Activated CD4-positive, alpha-beta T cell treated with anti-CD3 and anti-CD28 coated beads, Interleukin-2, amount 50 U/mL, for 16 hours (primary cell): ENCODE measurements at places on chromosomes 6 and 20.
A peak's percentile ranks its signal among the peaks of the same experiment; 100 is the strongest.

DNA sequence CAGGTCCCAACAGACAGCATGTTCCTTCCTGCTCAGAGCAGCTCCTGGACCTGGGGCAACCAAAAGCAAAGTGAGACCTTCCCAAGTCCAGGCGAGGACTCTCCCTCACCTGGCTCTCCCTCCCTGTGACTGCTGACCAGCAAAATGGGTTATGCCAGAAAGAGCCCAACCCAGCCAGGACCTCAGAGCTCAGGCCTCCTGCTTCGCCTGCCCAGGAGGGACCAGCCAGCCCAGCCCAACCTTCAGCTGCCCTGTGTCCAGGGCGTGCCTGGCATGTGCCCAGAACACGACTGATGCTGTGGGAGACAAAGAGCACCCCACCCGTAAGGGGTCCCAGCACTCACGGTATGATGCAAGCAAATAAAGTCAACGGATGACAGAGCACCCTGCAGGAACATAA, 74.0 kb upstream of the CST7 start:
- DNase-seq = no peak

DNA sequence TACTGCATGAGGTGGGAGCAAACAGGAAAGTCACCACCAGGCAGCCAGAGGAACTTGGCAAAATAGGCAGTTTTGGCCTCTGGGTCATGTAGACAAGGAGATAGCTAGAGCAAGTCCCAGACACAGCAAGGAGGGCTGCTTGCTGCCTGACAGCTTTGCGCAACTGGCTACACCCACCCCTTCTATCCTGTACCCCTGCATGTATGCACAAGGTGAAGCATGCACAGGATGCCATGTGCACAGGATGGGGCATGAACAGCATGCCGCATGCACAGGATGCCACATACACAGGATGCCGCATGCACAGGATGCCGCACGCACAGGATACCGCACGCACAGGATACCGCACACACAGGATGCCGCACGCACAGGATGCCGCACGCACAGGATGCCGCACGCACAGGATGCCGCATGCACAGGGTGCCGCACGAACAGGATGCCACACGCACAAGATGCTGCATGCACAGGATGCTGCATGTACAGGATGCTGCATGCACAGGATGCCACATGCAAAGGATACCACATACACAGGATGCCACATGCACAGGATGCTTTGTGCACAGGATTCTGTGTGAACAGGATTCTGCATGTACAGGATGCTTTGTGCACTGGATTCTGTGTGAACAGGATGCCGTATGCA, 104.9 kb upstream of the IYD start:
- peak; percentile 52 for DNase-seq

DNA sequence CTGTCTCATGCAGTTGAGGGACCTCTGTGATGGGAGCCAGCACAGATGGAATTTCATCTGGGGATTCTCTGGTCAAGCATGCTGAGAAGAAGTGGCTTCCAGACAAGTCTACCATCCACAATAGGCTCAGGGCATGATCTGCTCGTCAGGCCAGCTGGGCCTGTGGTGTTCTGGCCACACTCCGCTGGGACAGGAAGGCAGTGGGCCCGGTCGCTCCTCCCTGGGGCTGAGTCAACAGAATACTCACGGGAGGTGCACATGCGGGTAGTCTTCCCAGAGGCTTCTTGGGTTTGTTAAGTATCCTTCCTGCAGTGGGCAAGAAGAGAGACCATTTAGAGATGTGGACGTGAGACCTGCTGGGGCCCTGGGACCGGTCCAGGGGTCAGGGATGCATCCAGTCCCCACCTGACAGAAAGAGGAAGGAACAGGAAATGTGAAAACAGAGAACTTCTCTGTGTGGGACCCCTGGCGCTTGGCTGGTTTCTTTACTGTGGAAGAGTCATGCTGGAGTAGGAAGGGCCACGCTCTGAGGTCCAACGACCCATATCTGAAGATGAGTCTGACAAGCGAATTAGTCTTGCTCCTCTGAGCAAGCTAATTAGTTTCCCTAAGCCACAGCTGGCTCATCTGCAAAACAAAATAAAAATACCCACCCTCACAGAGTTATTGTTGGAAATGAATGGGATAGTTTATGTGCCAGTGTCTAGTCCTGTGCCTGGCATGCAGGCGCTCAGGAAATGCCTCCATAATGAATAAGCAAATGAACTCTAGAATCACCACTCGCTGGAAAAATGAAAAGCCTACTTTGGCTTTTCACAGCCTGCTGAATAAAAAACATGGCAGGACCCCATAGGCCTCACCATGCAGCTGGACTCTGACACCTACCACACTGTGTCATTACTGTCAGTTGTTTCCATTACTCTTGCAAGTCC, 67.3 kb downstream of the TRAM2 start:
- no peak for DNase-seq

DNA sequence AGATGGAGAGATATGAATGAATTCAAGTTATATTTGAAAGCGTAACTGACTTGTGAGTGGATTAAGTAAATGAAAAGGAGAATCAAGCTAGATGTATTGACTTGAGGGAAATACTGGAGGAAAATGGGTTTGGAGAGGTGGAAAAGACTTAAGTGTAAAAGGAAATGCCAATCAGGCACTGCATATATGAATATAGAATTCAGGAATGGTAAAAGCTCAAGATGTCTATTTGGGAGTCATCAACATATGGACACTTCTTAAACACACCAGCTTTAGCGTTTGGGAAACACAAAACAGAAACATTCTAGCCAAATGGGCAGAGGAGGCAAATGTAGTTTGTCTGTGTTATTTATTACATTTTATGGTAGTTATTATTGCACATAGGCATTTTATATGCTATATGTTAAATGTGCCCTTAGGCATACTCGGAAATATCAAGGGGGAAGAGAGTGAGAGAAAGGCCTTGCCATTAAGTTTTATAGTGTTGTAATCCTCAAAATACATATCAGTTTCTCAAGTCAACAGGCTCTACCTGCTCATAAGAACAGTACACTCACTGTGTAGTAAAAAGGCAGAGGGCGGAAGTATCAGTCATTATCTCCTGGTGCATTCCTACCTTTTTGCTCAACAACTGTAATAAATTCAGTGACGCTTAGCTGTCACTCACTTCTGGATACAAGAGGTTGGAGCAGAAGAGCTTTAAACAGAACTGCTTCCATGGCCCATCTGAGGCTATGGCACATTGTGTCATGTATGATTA, 33.7 kb upstream of the ME1 start:
- no peak for DNase-seq

DNA sequence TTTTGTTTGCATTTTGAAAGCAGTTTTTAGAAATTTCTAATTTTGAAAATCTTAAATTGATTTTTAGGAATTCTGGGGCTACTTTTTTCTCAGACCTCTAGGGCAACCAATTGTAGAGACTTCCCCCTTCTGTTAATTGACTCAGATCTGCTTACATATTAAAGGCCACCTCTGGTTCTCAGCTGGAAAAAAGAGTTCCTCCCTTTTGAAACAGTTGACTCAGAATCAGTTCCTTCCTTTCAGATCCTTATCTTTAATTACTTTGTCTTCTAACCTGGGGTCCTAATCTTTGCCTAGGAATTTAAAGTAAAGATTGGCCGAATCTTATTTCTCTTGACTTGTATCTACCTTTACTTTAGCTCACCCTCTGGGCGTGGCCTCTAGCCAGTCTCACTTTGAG, 146.8 kb downstream of the LAMA2 start:
- no peak for DNase-seq

- DNase-seq = no peak
These were observed 11.2 kb upstream of the TTK start for GRCh38 chr6:79993012-79993910.

GRCh38 chr20:22924949-22925612, 110.0 kb upstream of the SSTR4 start:
- no peak for DNase-seq

- no peak for DNase-seq
These were observed 56.1 kb upstream of the CCN6 start for GRCh38 chr6:111997853-111998208.

GRCh38 chr6:7261852-7262461, 51.0 kb downstream of the SSR1 start:
- DNase-seq = no peak

- DNase-seq = no peak
These were observed 272.5 kb upstream of the SOX4 start for GRCh38 chr6:21321076-21321475.

DNA sequence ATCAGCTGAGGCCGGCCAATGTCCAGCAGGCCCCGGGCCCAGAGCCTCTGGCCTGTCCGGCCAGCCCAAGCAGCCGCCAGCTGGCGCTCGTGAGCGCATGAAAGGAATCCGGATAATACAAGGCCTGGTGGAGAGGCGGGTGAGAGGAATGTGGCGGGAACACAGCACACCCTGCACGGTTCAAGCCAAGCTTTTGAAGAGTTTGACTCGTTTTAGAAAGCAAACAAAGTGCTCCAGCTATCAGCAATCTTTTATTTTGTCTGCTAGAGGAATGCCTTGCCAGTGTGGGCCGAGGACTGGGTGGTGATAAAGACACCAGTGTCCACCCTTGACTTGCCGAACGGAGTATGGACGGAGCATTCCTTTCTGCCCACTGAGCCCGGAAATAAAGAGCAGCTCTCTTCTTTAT, 9.3 kb upstream of the NEDD9 start:
- no peak for DNase-seq

DNA sequence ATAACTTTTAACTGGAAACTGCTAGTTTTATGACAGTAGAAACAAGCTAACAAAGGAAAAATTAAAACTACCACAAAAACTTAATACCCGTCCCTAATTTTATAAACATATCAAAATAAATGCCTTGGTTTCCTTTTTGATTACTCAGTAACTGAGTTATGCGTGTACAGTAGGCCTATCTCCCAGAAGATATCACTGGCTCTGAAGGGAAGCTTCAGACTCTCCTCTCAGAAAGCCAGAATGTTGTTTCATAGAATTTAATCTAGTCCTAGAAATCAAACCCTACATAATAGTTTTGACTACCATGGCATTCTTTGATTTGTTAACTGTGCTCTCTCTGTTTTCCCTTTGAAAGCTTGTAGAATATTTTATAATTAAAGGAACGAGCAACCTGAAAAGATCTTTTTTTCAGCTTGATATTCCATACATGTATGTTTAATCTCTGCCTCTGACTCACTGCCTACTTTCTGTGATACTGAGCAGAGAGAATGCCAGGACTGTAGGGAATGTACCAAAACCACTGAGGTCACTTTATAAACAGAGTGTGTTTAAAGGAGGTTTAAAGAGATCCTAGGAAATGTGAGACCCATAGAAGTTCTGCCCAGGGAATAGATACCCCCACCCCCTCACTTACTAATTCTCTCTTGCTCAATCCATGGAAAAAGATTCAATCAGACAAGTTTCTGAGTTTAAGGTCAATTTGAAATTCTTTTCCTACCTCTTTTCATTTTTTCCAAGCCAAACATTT, 311.5 kb downstream of the HDGFL1 start:
- no peak for DNase-seq

- no peak for DNase-seq
These were observed 39.4 kb downstream of the REPS1 start for GRCh38 chr6:138948546-138949179.

DNA sequence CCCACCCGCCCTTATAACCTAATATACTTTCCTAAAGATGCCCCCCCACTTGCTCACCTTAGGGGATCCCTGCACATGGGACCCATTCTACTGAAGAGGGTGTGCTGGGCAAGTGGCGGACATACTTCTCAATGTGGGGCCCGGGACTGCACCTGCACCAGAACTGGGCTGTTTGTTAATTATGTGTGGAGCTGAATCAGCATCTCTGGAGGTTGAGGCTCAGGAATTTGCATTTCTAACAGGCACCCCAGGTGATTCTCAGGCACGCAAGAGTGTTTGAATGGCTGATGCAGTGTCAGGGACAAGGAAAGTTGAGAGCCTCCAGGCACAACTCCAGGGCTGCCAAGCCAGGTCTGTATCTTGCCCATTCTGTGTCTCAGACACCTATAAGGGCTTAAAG, 8.9 kb upstream of the PTPRT start:
- DNase-seq = no peak

DNA sequence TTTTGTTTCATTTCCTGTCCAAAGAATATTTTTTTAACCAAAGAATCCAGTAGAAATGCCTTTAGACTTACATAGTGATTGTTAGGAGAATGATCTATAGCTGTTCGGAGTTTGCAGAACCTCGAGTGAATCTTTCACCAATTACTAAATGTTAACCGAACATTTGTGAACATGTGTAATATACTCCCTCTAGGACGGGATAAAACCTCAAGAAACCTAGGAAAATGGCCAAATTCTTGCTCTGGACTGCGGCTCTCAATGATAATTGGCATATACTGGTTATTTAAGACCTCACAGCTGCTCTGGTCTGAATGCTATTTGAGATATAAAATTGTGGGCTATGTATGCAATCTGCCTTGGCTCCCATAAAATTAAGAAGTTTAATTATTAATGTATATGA, 137.1 kb downstream of the PACRG start:
- DNase-seq = no peak

DNA sequence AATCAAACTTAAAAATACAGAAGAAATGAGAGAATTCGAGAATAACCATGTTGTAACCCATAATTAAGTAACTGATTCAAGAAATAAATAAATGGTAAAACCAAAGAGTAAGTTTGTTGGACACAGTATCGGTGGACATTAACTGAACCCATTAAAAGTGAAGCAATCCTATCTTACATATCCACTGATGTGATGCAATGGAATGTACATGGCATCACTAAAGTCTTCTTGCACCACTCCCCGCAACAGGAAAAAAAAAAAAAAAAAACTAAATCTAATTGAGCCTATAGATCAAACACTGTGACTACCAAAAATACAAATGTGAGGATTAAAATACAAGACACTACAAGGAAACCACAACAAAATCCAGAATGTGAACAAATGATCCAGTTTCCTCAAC, 7.9 kb downstream of the SNX14 start:
- no peak for DNase-seq

GRCh38 chr6:144133225-144133821, 17.0 kb upstream of the STX11 start:
- no peak for DNase-seq

- DNase-seq = no peak
These were observed 104.4 kb upstream of the MOCS1 start for GRCh38 chr6:40038626-40039025.

- no peak for DNase-seq
These were observed 273.2 kb downstream of the HIVEP2 start for GRCh38 chr6:142671791-142672190.

GRCh38 chr6:30234356-30234755, 21.1 kb upstream of the TRIM26 start:
- DNase-seq = no peak

GRCh38 chr6:154932515-154933027, 62.5 kb upstream of the TIAM2 start:
- no peak for DNase-seq
